NCI-H1930 (cell line): ENCODE measurements at places on chromosomes 7 and 10.
A peak's percentile ranks its signal among the peaks of the same experiment; 100 is the strongest.

- no peak for DNase-seq
Observed at GRCh38 chr10:1677307-1677939, 59.9 kb downstream of the ADARB2 start.

- DNase-seq, result peak; percentile 25
Observed at GRCh38 chr10:97759158-97759887, 12.5 kb downstream of the SFRP5 start.

DNA sequence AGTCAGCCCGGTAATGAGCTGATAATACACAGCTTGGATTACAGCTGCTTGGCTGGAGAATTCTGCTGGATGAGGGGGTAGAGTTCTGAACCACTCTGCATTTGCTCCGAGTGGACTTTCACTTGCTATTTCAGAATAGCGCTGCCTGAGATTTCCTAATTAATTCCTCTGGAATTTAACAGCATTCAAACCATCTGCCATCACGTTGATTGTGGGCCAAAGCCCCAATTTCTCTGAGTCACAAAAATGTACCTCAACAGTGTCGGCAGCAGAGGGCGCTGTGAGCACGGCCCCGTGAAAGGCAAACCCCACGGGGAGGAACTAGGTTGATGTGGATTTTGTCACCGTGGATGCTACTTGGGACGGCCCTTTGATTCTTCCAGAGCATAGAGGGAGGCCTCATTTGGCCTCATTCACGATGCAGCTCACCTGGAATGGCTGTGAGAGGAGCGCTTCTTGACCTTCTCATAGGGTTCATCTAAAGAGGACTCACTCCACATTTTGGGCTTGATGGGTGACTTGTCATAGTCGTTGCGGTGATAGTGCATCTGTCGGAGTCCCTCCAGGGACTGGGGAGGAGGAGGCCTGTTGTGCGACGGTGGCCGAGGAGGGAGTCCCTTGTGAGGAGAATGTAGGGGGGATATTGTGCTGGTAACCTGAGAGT, 73.3 kb downstream of the PRPF18 start:
- no peak for DNase-seq

DNA sequence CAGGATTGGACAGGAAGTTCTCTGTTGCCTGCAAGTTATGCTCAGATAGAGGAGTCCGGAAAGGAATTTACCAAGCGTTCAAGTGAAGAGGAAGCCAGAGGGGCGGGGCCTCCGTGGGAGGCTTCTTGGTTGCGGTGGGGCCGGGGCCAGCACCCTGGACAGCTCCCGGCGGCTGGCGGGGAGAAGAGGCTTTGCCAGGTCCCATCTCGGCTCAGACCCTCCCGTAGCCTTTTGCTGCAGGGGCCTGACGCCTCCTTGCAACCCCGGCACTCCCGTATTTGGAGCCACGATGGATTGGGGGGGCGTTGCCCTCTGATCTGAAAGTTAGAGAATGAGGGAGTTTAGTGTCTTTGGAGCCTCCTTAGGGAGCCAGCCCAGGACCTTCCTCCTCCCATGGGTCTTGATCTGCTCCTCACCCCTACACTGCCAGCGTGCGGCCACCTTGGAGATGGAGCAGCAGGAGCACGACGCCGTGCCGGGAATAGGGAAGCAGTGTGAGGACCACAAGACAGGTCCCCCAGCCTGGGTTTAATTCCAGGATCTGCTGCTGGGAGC, 3.1 kb upstream of the SLC18A3 start:
- no peak for DNase-seq

GRCh38 chr10:106320078-106320477, 844.4 kb downstream of the SORCS1 start:
- DNase-seq, result no peak

GRCh38 chr7:41655426-41655825, 47.5 kb downstream of the INHBA start:
- no peak for DNase-seq

- DNase-seq, result no peak
Observed at GRCh38 chr10:3412071-3412582, 239.5 kb upstream of the PITRM1 start.
